ENCODE measurements at places on chromosomes 11 and 22. TPM values are rescaled to one million over a fixed set of nuclear protein-coding genes. Genes with fewer than 3 reads are reported as not detected.
A peak's percentile ranks its signal among the peaks of the same experiment; 100 is the strongest.

The CHCHD10 gene
- total RNA-seq, result 116 TPM

The MTFP1 gene
- 18.5 TPM for total RNA-seq

The MUC5AC gene
- total RNA-seq, result under 0.01 TPM

DNA sequence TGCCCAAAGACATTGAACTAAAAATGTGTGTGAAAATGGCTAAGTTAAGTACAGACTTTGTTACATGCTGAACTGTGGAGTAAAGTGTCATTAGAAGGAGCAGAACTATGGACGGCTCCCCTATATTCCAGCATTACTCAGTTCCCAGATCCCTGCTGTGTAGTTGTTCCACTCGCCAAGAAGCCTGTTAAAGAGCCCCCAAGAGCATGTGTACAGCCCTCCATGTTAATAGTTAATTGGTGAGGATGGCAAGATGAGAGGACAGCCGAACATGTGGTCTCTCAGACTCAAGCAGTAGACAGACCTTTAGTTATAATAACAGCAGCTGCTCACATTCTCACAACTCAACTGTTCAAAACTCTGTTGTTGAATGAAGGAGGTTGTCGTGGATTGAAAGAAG, 127.4 kb downstream of the ELP4 start:
- DNase-seq, result no peak

The KLHL35 gene
- total RNA-seq, result 4.6 TPM

GRCh38 chr22:44023404-44024287, 456 bp upstream of the PARVB start:
- DNase-seq, result no peak

- no peak for DNase-seq
Measured at GRCh38 chr11:120057595-120058581, 80.0 kb downstream of the TRIM29 start.

DNA sequence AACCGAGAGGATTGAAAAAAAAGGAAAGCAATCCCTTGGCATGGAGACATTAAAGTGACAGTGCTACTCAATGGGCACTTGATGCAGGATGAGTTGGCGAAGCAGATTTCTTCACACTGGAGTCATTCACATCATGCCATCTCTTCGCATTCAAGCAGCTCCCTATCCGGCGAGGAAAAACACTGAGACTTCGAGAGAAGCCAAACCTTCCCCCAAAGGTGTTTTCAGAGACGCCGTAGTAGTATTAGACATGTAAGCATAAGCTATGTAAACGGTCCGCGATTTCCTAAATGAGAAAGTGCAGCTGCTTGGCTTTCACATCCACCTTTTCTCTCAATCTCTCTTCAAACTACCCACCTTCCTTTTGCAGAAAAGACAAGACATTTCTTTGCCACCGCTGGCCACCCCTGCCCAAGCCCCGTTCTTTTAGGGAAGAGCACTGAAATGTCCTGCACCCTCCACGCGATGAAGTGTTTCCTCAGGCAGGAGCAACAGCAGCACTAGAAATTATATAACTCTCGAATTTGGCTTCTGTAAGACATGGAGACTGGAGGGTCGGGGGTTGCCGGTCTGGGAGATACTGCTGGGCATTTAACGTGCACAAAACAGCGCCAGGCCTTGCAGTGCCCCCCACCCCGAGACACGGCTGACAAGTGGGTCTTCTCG, at the start of gene DLG2:
DLG2 (minus strand) TSS at position 13 of the 666 bp plus-strand sequence.
- DNase-seq, result peak; percentile 17

The POTEH gene
- not detected for total RNA-seq

GRCh38 chr11:46673713-46674462, 26.5 kb downstream of the ARHGAP1 start:
- peak; percentile 76 for DNase-seq

DNA sequence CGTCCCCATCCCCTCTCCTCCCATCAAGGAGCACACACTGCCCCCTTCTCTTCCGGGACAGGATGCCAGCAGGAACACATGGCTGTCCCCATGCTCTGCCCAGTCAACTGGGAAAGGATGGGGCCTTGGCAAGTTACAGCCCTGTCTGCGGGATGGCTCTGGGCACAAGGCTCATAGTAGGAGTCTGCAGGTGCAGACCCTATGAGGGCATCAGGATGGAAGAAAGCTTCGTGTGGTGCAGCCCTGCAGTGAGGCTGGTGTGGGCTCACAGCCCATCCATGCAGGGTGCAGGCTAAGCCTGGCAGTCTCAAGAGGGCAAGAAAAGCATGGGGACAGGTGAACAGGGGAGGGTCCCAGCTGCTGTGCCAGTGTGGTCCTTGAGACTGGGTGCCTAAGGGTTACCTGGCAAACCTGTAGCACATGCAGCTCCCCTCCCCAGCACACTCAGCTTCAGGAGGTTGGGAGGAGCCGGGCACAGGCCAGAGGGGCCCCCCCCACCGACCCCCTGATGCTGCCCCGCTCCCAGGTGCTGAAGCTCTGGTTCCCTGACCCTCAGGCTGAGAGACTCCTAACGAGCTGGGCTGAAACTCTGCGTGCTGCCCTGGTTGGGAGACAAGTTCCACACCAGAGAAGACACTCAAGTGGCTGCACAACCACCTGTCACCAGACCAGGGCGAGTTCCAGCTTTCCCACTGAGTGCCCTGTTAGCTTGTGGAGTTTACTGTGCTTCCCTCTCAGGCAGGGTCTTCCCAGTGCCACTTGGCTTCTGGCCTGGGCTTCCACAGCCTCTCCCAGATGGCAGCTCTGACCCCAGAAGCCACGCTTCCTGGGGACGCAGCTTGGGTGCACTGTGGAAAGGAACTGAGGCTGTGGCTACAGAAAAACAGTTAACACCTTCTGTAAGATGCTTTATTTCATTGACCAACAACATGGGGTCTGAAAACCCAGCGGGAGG, 3.3 kb upstream of the SCARF2 start:
- DNase-seq, result no peak

GRCh38 chr11:101797335-101797734, 117.5 kb upstream of the CEP126 start:
- no peak for DNase-seq

The SPI1 gene
- 7.5 TPM for total RNA-seq

GRCh38 chr11:2777386-2777785, 77.6 kb upstream of the KCNQ1OT1 start:
- DNase-seq, result peak; percentile 45

GRCh38 chr11:117238221-117238620, 5.8 kb downstream of the RNF214 start:
- DNase-seq, result no peak

All from body of pancreas (tissue), 4 donors.